Dorsolateral prefrontal cortex (tissue), 122 donors: ENCODE measurements at places on chromosomes 12 and 14.

GRCh38 chr12:78096909-78097597, 266.4 kb downstream of the NAV3 start:
- DNase-seq: no peak

DNA sequence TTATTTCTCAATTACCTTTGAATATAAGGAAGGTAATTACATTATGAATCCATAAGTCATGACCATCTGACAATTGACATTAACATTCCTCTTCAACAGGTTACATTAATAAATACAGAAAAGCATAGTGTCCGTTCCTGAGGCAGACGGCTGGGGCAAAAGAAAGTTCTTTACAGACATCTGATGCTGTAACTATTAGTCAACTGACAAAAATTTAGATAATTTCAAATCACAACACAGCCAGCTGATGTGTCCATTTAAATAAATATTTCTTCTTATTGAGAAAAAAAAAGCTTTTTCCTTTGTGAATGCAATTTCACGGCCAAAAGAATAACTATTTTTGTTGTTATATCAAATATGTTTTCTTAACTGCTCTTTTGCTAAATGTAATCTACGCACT, 9.2 kb upstream of the PYROXD1 start:
- DNase-seq: no peak

DNA sequence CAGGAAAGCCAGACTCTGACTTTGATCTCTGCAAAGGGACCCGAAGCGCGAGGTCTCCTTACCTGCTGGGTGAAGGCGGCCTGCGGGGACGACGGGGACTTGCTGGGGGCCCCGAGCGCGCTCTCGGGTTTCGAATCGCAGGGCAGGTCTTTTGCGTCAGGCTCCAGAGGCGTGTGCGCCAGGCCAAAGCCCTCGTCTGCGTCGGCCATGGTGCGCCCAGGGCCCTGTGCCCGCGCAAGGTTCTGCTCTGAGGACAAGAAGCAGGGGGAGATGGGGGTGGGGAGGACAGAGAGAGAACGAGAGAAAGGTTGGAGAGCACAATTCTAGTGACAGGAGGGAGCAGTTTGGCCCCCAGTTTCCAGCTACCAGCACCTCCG, 2.3 kb downstream of the TBX5 start:
- no peak for DNase-seq

- DNase-seq: no peak
These were observed 2.9 kb downstream of the CIPC start for GRCh38 chr14:77100961-77101360.
